ENCODE measurements at places on chromosomes 4 and X. TPM values are rescaled to one million over a fixed set of nuclear protein-coding genes. Genes with fewer than 3 reads are reported as not detected.

The NLGN3 gene
- not detected for polyA plus RNA-seq

The PAGE2 gene
- polyA plus RNA-seq, result not detected

The FOXR2 gene
- not detected for polyA plus RNA-seq

The UGT2B11 gene
- not detected for polyA plus RNA-seq

DNA sequence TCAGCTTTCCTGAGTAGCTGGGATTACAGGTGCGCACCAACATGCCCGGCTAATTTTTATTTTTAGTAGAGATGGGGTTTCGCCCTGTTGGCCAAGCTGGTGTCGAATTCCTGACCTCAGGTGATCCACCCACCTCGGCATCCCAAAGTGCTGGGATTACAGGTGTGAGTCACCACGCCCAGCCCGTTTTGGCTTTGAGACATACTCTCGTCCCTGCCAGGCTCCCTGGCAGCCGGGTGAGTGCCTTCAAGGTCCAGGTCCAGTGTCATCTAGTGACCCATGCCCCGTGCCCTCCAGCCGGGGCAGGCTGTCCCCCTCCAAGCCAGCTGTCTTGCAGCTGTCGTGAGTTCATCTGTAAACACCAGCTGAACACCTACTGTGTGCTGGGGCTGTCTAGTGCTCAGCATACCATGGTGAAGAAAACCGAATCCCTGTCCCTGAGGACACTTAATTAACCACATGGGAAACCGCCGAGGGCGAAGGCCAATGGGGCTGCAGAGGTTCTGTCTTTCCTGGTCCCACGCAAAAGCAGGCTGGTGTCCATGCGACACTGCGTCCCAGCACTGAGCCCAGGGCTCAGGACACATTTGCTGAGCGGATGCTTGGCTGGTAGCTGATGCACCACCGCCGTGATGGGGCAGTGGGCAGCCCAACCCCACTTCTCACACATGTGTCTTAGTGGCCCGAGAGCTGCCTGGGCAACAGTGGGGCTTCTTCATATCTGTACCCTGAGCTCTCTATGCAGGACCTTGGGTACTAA lies 21.9 kb downstream of the NSG1 start:
- H3K36me3 ChIP-seq, result no peaks in the 10 kb centered on the region
- no peak for DNase-seq

DNA sequence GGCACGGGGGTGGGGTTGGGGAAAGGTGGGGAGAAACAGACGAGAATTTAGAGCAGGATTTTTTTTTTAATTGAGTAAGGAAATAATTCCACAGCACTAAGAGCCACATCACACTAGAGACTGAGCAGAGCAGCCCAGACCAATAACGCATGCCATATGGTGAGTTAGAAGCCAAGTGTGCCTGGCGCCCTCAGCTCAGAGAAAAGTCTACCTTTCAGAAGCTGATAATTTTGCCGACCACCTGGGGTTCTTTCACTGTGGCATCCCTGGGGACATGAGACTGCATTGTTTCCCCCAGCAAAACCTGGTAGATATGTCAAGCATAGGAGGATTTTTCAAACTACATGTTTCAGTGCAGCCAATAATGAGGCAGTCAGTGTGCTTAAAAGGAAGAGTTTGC lies 516.8 kb downstream of the SMARCA1 start:
- H3K36me3 ChIP-seq, result no peaks in the 10 kb centered on the region
- H3K4me1 ChIP-seq, result no peaks in the 10 kb centered on the region
- DNase-seq, result no peak
- no peak overlapping the region for H3K27ac ChIP-seq
- H3K4me3 ChIP-seq, result no peak overlapping the region
- no peaks in the 10 kb centered on the region for H3K27me3 ChIP-seq

GRCh38 chr4:118154649-118155048 lies 120.4 kb downstream of the NDST3 start:
- no peak overlapping the region for H3K27ac ChIP-seq
- no peak overlapping the region for H3K4me3 ChIP-seq
- no peak for DNase-seq

DNA sequence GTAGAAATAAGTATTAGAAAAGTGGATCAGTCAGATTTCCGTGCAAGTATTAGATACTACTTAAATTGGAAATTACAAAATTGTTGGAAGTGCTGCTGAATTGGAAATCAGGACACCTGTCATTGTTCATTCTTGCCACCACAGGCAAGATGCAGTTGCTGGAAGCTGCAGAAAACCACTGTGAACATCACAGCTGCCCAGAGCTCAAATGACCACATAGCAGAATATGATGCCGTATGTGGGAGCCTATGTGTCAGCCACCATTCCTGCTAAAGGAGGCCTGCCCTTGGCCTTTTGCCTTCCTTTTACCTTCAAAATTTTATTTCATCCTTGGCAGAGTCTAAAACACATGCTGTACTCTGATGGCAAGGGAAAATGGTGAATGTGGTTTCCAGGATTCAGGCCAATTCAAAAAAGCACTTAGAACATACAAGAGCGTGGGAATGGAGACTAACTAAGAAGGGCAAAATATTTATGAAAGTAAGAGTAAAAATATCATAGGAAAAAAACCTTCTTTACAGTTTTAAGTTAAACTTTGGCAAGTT lies 1005.5 kb upstream of the GRID2 start:
- H3K27me3 ChIP-seq, result no peaks in the 10 kb centered on the region
- H3K4me3 ChIP-seq, result no peak overlapping the region
- H3K4me1 ChIP-seq, result no peaks in the 10 kb centered on the region
- H3K27ac ChIP-seq, result no peak overlapping the region
- no peak for DNase-seq

- H3K4me1 ChIP-seq, result no peaks in the 10 kb centered on the region
- H3K27ac ChIP-seq, result no peak overlapping the region
- no peaks in the 10 kb centered on the region for H3K36me3 ChIP-seq
- no peak for DNase-seq
Measured at GRCh38 chr4:6229095-6229494, 28.7 kb upstream of the JAKMIP1 start.

DNA sequence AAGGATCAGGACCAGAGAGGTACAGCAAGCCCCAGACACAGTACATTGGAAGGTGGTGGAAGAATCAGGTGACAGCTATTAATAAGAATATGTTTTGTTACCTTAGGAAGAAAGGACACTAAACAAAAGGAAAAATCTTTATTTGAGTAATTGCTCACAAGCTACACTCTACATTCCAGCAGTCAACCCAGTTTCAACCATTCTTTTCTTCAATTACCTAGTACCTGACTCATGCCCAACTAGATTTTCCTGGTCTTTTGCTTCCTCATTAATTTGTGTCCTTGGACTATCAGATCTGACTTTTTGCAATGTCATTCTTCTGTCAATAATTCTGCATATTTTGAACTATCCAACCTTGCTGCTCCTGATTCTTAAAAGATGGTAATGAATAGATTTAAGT lies 22.5 kb upstream of the GLRA2 start:
- H3K4me1 ChIP-seq, result no peaks in the 10 kb centered on the region
- H3K4me3 ChIP-seq, result no peak overlapping the region
- no peaks in the 10 kb centered on the region for H3K36me3 ChIP-seq
- no peak for DNase-seq
- no peak overlapping the region for H3K27ac ChIP-seq

- H3K27me3 ChIP-seq, result no peaks in the 10 kb centered on the region
- H3K4me1 ChIP-seq, result no peaks in the 10 kb centered on the region
- no peaks in the 10 kb centered on the region for H3K36me3 ChIP-seq
- H3K4me3 ChIP-seq, result no peak overlapping the region
- no peak for DNase-seq
- no peak overlapping the region for H3K27ac ChIP-seq
Measured at GRCh38 chrX:94256396-94256795, 582.4 kb downstream of the FAM133A start.

GRCh38 chrX:17812763-17813162 lies 48.3 kb downstream of the RAI2 start:
- no peak overlapping the region for H3K27ac ChIP-seq
- no peaks in the 10 kb centered on the region for H3K27me3 ChIP-seq
- DNase-seq, result no peak
- no peaks in the 10 kb centered on the region for H3K4me1 ChIP-seq
- no peak overlapping the region for H3K4me3 ChIP-seq

- H3K27ac ChIP-seq, result peak overlapping the region; percentile 96
- H3K27me3 ChIP-seq, result no peaks in the 10 kb centered on the region
- H3K4me3 ChIP-seq, result peak overlapping the region; percentile 100
- H3K36me3 ChIP-seq, result peaks cover 6% of the 10 kb centered on the region
- peaks cover 39% of the 10 kb centered on the region for H3K4me1 ChIP-seq
- no peak for DNase-seq
Measured at GRCh38 chr4:106316773-106317409, 541 bp downstream of the AIMP1 start.

- no peaks in the 10 kb centered on the region for H3K27me3 ChIP-seq
- no peak overlapping the region for H3K27ac ChIP-seq
- no peak for DNase-seq
Measured at GRCh38 chrX:40671126-40671525, 23.8 kb upstream of the CXorf38 start.

GRCh38 chrX:16695079-16695676 lies 17.3 kb downstream of the CTPS2 start:
- peak; percentile 58 for DNase-seq
- H3K27me3 ChIP-seq, result no peaks in the 10 kb centered on the region
- no peak overlapping the region for H3K4me3 ChIP-seq
- H3K27ac ChIP-seq, result no peak overlapping the region
- H3K4me1 ChIP-seq, result no peaks in the 10 kb centered on the region

DNA sequence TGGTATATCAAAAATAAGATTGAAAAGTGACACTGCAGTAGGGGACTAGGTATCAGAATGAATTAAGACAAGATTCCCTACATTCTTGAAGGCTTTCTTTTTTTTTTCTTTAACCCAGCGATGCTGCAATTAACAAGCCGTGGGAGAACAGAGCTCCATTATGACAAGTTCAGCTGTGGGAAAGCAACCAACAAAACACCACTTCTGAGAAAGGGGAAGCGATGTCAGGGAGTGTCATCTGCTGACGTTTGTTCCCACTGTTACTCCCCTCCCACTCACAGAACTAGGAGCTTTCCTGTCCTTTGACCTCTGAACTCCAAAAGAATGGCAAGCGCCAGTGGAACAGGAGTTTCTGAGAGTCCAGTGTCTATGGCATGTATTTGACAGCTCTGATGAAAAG lies 90.2 kb upstream of the SLITRK2 start:
- H3K4me1 ChIP-seq, result no peaks in the 10 kb centered on the region
- no peaks in the 10 kb centered on the region for H3K36me3 ChIP-seq
- no peak overlapping the region for H3K27ac ChIP-seq
- DNase-seq, result no peak
